CD4-positive, alpha-beta T cell treated with Interleukin-6 at 100 ng/mL for 8 hours (primary cell): ENCODE measurements at places on chromosomes 1 and 21.

GRCh38 chr21:46051821-46052675, 45.9 kb upstream of the COL6A2 start:
- DNase-seq, result no peak

GRCh38 chr1:42979036-42979430, 20.4 kb upstream of the SLC2A1 start:
- no peak for DNase-seq

- DNase-seq, result no peak
Observed at GRCh38 chr1:37475380-37476086, 1.2 kb downstream of the ZC3H12A start.

DNA sequence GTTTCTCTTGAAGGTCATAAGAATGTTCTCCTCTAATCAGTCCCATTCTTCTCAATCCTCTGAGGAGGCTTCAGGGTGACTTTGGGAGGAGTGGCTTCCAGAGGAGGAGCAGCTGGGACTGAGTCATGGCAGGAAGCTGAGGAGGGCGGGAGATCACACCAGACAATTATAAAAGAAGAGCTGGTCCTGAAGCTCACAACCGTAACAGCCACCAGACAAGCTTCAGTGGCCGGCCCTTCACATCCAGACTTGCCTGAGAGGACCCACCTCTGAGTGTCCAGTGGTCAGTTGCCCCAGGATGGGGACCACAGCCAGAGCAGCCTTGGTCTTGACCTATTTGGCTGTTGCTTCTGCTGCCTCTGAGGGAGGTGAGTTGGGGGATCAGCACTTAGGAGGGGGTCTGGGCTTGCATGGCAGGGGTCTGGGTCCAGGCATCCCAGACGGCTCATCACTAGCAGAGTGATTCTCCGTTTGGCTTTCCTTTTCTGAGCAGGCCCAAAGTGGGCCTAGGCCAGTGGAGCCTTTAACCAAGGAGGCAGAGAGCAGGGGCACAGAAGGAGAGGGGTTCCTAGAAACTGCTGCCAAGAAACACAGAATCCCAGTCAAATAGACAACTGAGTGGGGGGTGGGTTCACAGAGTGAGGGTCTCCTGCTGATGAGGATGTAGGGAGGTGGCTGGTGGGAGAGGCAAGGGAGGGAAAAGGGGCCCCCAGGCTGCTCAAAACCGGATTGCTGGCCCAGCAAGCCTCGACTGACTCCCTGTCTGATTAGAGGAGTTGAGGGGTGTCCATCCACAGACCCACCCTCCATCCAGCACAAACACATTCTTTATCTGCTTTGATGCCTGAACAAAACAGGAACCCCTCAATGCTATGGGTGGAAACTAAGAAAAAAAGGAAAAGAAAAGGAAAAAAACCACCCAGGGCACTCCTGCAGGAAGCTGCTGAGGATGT, at the start of gene ECM1:
TSS of gene ECM1 (plus strand) at position 198 of the 953 bp plus-strand sequence. CDS start at position 299, 101 bp downstream.
- no peak for DNase-seq

- DNase-seq, result no peak
Observed at GRCh38 chr1:66747501-66747900, 4.8 kb upstream of the DYNLT5 start.

- DNase-seq, result no peak
Observed at GRCh38 chr1:221394011-221394544, 347.8 kb downstream of the DUSP10 start.

- no peak for DNase-seq
Observed at GRCh38 chr1:231872461-231872910, 245.9 kb downstream of the DISC1 start.

- no peak for DNase-seq
Observed at GRCh38 chr1:247338723-247339275, 7.1 kb upstream of the ZNF496 start.

DNA sequence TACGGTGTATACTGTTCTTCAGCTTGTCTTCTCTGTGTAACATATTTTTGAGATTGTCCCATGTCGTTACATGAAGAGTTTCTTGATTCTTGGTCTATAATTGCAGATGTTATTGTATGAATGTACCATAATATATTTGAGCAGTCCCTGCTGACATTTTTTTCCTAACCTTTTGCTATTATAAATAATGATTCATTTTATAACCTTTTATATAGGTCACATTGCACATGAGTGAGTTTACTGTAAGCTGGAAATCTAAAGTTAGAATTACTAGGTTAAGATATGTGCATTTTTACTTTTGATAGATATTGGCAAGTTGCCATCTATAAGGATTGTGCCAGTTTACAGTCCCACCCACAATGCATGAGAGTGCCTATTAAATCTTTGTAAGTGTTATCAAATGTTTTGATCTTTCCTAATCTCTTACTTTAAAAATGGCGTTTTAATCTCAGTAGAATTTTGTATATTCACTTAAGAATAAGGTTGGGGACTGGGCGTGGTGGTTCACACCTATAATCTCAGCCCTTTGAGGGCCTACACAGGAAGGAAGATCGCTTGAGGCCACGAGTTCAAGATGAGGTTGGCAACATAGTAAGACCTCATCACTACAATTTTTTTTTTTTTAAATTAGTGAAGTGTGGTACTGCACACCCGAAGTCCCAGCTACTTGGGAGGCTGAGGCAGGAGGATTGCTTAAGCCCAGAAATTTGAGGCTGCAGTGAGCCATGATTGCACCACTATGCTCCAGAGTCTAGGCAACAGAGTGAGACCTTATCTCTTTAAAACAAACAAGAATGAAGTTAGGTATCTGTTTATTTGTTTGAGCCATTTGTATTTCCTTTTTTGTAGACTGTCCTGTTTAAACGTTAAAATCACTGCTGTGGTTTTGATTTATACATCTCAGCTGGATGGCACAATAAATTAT, 36.5 kb downstream of the ZMYM1 start:
- no peak for DNase-seq

- no peak for DNase-seq
Observed at GRCh38 chr1:77265180-77265579, 16.6 kb upstream of the AK5 start.

DNA sequence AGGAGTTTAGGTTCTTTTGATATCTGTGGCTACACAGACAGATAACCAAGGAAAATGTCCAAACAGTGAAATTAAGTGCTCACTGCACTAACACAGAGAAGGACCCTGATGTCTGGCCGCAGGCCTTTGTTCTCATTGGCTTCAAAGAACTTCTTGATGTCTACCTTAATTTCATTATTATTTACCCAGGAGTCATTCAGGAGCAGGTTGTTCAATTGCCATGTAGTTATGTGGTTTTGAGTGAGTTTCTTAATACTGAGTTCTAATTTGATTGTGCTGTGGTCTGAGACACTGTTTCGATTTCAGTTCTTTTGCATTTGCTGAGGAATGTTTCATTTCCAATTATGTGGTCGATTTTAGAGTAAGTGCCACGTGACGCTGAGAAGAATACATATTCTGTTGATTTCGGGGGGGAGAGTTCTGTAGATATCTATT, 15.2 kb upstream of the LGALS8 start:
- DNase-seq, result no peak

- no peak for DNase-seq
Observed at GRCh38 chr1:157961805-157962762, 31.4 kb upstream of the KIRREL1 start.

DNA sequence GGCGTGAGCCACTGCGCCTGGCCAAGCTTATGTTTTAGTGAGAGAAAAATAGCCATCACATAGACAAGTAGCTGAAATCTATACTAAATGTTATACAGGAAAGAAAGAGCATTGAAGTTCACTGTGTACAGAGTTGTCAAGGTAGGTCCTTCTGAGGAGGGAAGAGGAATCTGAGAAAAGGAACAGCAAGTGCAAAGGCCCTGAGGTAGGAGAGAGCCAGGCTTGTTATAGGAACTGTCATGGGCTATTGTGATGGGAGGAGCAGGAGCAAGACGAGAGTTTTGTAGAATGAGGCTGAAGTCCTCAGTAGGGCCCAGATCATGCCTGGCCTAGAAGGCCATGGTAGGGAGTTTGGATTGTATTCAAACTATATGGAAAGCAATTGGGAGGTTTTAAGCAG, 4.6 kb downstream of the ZDHHC18 start:
- DNase-seq, result no peak

- DNase-seq, result no peak
Observed at GRCh38 chr1:184388319-184388889, 1.6 kb downstream of the C1orf21 start.

- DNase-seq, result no peak
Observed at GRCh38 chr1:2279817-2280216, 51.7 kb downstream of the SKI start.
